ENCODE measurements at places on chromosomes 4 and X.

GRCh38 chr4:242121-242848 is 63.0 kb downstream of the ZNF732 start:
- DNase-seq: no peak

GRCh38 chrX:13476384-13476783 is 93.0 kb upstream of the EGFL6 start:
- DNase-seq: no peak

- no peak for DNase-seq
Measured at GRCh38 chrX:113892891-113893290, 691.0 kb upstream of the HTR2C start.

GRCh38 chr4:54499308-54500074 is 158.3 kb upstream of the KIT start:
- no peak for DNase-seq

DNA sequence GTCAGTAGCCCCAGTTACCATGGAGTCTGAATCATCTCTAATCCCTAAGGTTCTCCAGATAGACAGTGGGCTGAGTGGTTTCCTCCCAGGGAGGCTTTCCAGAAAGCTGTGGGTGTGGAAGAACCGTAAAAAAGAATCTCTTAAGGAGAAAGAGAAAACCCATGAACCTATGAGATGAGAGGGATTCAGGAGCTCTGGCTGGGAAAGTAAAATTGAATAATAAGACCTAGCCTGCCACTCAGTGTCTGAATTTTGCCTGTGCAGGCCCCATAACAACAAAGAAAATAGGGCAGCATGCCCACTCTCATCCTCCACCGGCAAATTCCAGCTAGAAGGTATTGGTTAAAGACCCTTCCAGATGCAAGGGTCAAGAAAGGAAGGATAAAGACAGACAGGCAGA is 16.9 kb downstream of the AWAT2 start:
- no peak for DNase-seq

DNA sequence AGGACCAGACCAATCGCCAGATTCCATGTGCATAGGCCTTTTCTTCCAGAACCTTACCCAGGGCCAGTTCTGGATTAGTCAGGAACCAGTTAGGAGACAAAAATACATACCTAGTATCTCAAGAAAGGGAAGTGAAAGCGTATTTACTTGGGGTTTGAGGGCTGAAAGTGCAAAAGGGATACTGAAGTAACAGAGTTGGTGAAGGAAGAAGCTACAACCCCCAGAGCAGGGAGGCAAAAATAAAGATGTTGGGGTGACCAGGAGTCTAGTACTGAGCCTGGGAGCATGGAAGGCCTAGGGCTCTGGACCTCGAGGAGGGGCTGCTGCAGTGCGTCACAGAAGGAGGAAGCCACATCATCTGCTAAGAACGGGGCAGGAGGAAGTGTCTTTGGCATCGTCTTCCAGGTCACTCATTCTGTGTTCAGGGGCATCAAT is 38.3 kb downstream of the TKTL1 start:
- DNase-seq: no peak

DNA sequence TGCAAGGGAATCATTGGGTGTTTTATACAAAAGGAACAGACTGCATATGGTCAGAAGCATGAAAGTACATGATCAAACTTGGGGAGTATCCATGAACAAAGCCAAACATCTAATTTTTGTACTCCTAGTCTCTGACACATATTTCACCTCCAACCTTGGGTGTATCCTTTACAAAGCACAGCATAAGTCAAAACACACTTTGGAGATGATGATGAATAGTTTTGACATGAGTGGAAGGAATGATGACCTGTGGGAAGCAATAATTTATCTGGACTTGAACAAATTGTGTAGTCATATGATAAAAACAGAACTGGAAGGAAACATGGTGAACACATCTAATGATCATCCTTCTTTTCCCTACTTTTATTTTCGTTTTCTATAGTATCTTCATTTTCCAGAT is 108.7 kb upstream of the PLS3 start:
- no peak for DNase-seq

- no peak for DNase-seq
Measured at GRCh38 chr4:23333946-23334878, 555.6 kb downstream of the PPARGC1A start.

- no peak for DNase-seq
Measured at GRCh38 chrX:71991164-71991563, 80.5 kb downstream of the NHSL2 start.

GRCh38 chr4:62015043-62015739 is 815.1 kb downstream of the ADGRL3 start:
- no peak for DNase-seq

DNA sequence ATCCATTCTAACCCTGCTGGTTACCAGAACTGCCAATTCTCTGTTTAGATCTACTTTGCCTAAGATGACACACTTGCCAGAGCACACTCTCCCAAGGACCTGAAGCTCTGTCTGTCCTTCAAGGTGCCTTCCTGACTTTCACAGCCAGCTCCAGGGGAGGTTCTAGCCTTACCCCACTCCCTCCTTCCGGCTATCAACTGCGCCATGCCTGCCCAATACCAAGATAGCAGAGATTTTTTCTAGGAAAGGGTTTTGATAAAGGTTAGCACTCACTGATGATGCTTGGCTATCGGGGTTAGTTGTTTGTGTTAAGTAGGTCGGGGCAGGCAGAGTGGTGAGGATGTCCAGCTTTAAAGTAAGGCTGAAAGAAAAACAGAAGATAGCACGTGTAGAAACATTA is 14.3 kb downstream of the ALPK1 start:
- DNase-seq: no peak

DNA sequence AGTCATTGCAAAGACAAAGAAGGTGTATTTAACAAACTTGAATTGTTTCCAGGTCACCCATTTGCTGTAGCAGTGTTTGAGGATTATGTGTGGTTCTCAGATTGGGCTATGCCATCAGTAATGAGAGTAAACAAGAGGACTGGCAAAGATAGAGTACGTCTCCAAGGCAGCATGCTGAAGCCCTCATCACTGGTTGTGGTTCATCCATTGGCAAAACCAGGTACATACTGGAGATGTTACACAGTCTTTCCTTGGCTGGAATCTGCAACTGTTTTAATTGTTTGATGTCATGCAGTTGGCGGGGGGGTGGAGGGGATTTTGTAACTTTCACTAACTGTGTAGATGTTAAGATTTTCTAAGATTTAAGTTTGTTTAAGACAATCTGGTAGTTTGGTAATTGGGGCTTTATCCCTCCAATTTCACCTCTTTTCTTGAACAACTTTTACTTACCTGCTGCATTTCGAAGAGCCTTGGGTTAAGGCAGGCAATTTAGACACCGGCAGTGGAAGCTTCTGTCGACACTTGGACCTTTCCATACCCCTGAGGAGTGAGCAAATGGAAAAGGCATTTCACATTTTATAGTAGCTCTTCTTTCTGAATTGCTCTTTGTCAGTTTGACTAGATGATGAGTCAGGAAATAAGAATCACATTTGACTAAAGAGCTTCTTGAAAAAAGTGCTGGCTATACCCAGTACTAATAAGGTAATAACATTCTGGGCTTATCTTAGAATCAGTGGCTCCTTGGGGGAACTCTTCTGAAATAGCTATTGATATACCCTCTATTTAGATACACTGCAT is 67.4 kb downstream of the EGF start:
- no peak for DNase-seq

GRCh38 chr4:105620640-105621323 is 68.4 kb downstream of the ARHGEF38 start:
- no peak for DNase-seq

DNA sequence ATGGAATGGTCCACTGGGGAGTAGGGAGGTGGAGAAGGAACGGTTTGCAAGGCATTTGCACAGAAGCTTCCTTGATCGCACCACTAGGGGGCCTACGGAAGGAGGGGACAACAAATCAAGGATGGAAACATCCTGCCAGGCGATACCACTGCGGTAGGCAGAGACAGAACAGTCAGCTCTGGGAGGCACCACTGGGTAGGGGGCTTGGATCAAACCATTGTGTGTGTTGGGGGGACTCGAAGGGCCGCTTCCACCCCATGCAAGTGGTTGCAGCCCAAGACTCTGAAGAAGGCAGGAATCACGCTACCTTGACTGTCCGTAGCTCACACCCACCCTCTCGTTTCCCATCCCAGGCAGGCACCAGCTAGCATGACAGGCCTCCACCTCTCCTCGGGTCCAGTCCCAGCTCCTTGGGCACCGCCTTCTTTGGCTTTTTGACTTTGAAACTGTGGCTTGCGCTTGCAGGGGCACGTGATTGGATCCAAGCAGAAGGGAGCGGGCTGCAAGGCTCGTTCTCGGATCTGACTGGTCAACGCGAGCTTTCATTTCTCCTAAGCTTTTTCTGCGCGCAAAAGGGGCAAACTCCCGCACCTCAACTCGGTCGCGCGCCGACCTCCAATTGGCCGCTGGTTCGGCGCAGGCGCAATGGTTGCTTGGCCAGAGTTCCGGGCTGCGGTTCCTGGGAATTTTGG is 28.4 kb downstream of the GAGE1 start:
- no peak for DNase-seq

DNA sequence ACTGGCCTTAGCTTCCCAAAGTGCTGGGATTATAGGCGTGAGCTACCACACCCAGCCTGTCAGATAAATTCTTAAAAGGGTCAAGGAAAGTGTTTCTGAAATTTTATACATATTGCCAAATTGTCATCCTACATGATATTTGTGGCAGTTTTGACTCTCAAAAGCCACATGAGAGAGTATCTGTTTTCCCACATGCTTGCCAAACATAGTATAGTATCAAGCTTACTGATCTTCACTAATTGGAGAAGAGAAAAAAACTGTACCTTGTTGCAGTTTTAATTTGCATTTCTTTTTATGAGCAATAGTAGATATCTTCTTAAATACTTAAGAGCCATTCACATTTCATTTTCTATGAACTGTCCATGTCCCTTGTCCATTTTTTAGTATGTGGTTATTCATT is 83.6 kb downstream of the TET2 start:
- DNase-seq: no peak

DNA sequence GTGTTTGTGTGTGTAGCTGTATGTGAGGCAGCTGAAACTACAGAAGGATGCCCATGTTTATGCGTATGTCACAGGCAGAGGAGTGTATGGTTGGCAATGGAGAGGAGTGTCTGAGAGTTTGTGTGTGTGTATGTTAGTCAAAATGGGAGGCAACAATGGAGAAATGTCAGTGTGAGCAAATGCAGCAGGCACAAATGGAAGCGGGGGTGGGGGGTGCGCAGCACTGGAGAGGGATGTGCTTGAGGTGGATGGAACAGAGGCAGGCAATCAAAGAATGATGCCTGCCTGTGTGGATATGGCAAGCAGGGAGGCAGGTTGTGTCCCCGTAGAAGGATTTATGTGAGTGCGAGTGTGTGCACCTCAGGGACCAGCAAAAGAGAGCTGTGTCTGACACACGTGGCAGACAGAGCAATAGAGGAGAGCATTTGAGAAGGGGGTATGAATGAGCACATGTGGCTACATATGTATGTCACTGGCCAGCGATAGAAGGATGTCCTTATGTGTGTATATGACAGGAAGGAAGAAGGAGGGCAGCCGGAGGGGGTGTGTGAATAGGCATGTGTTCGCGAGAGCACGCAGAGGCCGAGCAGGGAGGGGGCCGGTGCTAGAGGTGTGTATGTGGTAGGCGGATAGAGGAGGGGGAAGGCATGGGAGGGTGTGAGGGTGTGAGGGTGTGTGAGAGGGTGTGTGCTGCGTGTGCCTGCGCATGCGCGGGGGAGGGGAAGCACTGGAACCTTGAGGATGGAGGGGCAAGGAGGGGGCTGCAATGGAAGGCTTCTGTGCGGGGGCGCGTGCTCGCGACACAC is 1.1 kb downstream of the PJA1 start:
- peak; percentile 82 for DNase-seq

DNA sequence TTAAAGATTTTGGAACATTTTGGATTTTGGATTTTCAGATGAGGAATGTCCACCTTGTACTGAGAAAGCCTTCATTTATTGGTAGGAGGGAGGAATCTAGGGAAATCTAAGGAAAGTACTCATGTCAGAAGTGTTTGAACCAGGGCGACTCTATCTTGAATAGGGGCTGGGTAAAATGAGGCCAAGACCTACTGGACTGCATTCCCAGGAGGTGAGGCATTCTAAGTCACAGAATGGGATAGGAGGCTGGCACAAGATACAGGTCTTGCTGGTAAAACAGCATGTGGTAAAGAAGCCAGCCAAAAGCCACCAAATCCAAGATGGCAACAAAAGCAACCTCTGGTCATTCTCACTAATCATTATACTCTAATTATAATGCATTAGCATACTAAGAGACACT is 118.9 kb downstream of the MXRA5 start:
- no peak for DNase-seq

DNA sequence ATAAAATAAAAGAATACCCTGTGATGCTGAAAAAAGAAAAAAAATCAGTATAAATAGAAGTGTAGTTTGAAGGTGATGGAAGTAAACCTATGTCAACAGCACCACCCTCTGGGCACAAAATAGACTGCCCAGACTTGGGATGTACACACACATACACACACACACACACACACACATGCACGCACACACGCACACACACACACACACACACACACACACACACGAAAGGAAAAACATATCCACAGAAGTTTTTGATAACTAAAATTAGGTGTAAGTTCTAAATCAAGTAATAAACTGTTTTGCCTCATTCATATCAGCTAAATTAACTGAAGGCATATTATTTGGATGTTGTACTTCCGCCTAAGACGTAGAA is 40.5 kb downstream of the ANXA5 start:
- DNase-seq: no peak

GRCh38 chrX:138345801-138346200 is 365.7 kb downstream of the FGF13 start:
- DNase-seq: no peak

GRCh38 chrX:46381630-46382029 is 163.6 kb downstream of the ZNF674 start:
- DNase-seq: no peak

DNA sequence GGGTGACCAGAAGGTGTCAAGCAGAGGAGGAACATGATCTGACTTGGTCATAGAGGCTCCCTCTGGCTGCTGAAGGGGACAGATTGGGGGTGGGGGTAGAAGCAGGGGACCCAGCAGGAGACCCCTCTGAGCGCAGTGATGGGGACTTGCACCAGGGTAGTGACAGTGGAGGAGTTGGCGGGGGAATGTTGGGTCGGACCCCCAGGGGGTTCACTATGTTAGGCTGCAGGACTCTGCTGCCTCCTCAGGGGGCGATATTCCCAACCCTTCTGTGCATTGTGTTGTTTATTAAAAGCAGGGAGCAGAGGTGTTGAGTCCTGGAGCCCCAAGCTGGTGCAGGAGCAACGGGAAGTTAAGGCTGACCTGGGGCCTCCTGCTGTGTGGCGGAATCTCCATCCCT is 8.8 kb downstream of the WDR13 start:
- no peak for DNase-seq
